ENCODE measurements at places on chromosomes 12 and 14. TPM values are rescaled to one million over a fixed set of nuclear protein-coding genes. Genes with fewer than 3 reads are reported as not detected.

DNA sequence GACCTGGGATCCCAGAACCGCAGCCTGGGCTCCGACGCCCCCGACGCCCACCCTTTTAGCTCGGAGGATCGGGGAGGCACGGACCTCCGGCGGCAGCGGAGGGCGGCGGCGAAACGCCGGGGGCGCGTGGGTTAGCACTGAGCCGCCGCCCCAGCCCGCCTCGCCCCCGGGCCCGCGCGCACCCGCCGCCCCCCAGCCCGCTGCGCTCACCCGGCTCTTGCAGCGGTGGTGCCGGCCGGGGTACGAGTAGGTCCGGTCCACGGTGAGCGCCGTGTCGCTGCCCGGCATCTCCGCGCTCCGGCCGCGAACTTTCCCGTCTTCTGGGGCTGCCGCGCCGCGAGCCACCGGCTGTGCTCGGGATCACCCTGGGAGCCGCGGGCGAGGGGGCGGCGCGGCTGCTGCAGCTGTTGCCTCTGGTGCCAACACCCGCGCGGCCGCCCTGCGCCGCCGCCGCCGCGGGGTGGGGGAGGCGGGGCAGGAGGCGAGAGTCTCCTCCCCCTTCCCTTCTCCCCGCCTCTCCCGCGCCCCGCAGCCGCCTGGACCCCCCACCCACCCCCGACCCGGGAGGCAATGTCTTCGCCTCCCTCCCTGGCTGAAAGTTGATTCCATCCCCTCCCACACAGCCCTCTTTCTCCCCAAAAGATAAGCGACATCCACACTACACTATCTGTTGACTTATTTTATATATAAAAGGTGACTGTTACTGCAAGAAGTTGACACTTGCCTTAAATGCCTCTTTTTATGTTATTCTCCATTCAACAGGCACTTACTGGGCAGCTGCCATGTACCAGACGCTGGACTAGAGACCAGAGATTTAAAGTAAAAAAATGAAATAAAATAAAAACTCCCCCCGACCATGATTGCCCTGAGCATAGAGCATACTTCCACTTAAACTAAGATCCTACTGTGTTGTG, at the start of gene TMCC3:
TMCC3 (minus strand) TSS at position 415 of the 914 bp plus-strand sequence; CDS start at position 288, 127 bp downstream.
- H3K27ac ChIP-seq: peak within 1 kb of the TSS; percentile 87
- peak; percentile 48 for DNase-seq
- no peaks in the 10 kb centered on the region for H3K36me3 ChIP-seq
- peaks cover 25% of the 10 kb centered on the region for H3K4me1 ChIP-seq
- H3K27me3 ChIP-seq: no peaks in the 10 kb centered on the region

Gene SLC25A21
- 3.1 TPM for total RNA-seq

Gene AVPR1A
- 0.16 TPM for total RNA-seq

Gene FRMD6
- total RNA-seq: 40.7 TPM
